Bronchial smooth muscle cell (primary cell): ENCODE measurements at places on chromosomes 2 and 18. TPM values are rescaled to one million over a fixed set of nuclear protein-coding genes. Genes with fewer than 3 reads are reported as not detected.

Gene ASAP2
- 18.6 and 20.1 TPM in 2 replicates for total RNA-seq

Gene ANKRD30B
- under 0.01 TPM in 1 of 2 replicates, not detected in the other for total RNA-seq

Gene FSIP2
- total RNA-seq = under 0.01 and 0.16 TPM in 2 replicates

Gene SLC11A1
- 0.16 and 0.26 TPM in 2 replicates for total RNA-seq

Gene ZNF892
- 4.2 and 4.4 TPM in 2 replicates for total RNA-seq

Gene POTEC
- total RNA-seq = not detected in 2 replicates

Gene FRZB
- total RNA-seq = 0.17 and 0.32 TPM in 2 replicates

Gene TRIM43B
- not detected in 2 replicates for total RNA-seq

Gene CHST9
- not detected in 2 replicates for total RNA-seq

Gene PGAP1
- total RNA-seq = 4.4 and 5.7 TPM in 2 replicates

Gene PFN4
- 0.43 and 0.63 TPM in 2 replicates for total RNA-seq

Gene CROCC2
- total RNA-seq = 0.26 and 0.63 TPM in 2 replicates

Gene CCL20
- not detected in 2 replicates for total RNA-seq

Gene ZSWIM2
- total RNA-seq = not detected in 2 replicates

Gene SERPINB11
- total RNA-seq = not detected in 2 replicates

Gene TEX44
- not detected in 2 replicates for total RNA-seq

Gene CD207
- total RNA-seq = 0.09 TPM in 1 of 2 replicates, not detected in the other

Gene GPBAR1
- total RNA-seq = not detected in 2 replicates

Gene TBR1
- total RNA-seq = not detected in 2 replicates

Gene MC5R
- total RNA-seq = not detected in 2 replicates

Gene TEKT4
- not detected in 2 replicates for total RNA-seq

Gene CPLX4
- not detected in 2 replicates for total RNA-seq

Gene MOCOS
- 2.2 and 4.3 TPM in 2 replicates for total RNA-seq

Gene ALLC
- not detected in 2 replicates for total RNA-seq

Gene NXPH2
- total RNA-seq = not detected in 2 replicates

Gene CHRND
- not detected in 2 replicates for total RNA-seq

Gene BCS1L
- total RNA-seq = 27.9 and 36.4 TPM in 2 replicates

Gene TUBA4B
- total RNA-seq = under 0.01 TPM in 1 of 2 replicates, not detected in the other

Gene MROH2A
- under 0.01 TPM in 1 of 2 replicates, not detected in the other for total RNA-seq
